ENCODE measurements at places on chromosomes 5 and 9.

GRCh38 chr5:122743261-122743660 is 31.6 kb upstream of the SNX2 start:
- no peak for DNase-seq

DNA sequence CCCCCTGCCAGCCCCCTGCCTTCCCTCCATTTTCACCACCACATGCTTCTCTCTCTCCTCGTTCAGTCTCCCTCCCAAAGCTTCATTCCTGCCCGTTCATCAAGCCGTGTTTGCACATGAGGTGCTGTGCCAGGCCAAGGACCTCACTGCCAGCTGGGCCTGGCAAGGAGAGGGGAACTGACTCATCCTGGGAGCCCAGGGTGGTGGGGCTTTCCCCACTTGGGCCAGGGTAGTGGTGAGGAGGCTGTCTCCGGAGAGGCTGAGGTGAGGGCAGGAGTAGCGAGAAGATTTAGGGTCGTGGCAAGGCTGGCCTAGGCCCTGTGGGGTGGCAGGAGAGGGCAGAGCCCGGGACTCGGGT is 30.4 kb upstream of the NOTCH1 start:
- no peak for DNase-seq

GRCh38 chr9:2622461-2623287 is 1.1 kb downstream of the VLDLR start:
- no peak for DNase-seq

DNA sequence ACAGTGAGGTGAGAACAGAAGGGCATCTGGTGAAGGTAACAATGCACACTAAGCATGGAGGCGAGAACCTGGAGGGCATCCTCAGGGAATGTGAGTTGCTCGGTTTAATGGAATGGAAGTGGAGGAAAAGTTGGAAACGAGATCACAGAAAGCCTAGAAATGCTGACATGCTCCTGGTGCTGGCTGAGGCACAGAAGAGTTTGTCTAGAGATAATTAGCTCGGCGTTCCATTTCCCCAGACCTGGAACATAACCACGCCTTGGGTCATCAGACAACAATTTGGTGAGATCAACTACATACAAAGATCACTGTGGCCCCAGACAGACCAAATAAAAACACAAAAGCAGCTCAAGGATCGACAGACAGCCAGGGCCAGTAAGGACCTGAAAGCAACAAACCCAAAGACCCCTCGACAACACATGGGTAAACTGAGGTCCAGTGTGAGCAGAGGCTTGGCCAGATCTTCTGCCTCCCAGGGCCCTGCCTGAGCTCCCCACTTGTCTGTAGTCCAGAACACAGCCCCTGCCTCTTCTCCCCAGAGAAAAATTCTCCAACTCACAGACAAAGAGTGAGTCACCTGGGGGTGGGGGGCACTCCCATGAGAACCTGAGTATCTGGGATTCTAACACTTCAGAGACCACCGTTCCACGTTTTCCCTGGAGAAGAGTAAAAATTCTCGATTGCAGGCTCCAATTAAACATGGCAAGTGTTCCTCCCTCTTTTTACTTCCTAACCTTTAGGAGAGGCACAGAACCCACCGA is 52.5 kb downstream of the SHB start:
- no peak for DNase-seq

DNA sequence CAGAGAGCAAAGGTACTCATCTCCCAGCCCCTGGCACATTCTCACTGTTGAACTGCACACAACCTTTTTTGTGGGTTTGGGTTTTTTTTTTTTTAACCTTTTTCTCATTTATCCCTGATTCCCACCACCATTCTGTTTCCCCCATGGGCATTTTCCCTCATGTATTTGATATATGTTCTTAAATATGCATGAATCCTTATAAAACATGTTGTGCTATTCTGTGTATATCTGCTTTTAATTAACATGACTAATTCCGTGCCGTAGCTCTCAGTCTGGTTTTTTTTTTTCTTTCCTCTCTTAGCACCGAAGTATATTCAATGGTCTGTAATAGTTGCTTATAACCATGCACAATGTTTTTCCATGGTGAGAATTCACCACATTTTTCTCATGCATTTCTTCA is 204.5 kb downstream of the RGS3 start:
- no peak for DNase-seq

DNA sequence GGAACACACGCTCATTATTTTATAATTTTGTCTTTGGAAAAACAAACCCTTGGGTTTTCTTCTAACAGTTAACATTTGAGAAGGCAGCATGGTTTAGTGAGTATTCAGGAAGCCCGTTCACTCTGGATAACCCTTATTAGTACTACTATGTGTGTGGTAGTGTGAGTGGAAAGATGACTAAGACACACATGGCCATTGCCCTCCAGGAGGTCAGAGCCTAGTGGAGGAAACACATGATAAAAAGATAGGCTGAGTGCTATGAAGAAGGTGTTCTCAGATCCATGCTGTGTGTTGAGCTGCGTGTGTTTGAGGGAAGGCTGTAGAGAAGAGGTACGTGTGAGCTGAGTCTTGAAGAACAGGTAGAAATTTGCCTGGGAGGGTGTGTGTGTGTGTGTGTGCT is 8.4 kb downstream of the C5orf47 start:
- DNase-seq: no peak

- DNase-seq: no peak
Measured at GRCh38 chr5:116358911-116359418, 215.7 kb downstream of the SEMA6A start.

DNA sequence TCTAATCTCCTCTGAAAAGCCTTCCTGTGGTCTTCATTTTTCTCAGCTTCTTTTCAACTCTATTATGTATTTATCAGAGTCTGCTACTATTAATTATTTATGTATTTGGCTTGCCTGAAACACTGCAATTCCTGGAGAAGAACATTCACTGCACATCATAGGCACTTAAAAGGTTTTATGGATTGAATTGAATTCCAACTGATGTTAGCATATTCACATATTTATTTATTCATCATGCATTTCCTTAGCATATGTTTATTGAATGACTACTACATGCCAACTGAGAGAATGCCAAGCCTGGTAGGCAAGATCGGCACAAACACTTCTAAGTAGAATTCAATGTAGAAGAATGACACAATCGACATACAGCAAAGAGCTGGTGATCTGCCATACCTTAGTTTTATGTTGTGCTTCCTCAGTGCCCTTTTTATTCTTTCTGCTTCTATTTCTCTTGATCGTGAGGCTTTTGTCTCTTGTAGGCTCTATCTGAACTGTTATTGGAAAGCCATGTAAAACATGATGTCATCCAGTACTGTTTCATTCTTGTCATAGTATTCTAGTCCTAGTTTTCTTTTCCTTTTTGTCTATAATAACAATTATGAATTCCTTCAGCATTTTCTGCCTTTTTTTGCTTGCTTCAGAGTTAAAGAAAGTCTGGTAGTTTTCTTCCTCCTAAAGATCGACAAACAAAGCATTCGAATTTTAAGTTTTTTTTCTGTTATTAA is 454.2 kb downstream of the TLE4 start:
- DNase-seq: no peak

- no peak for DNase-seq
Measured at GRCh38 chr5:78633700-78634099, 14.9 kb downstream of the LHFPL2 start.

DNA sequence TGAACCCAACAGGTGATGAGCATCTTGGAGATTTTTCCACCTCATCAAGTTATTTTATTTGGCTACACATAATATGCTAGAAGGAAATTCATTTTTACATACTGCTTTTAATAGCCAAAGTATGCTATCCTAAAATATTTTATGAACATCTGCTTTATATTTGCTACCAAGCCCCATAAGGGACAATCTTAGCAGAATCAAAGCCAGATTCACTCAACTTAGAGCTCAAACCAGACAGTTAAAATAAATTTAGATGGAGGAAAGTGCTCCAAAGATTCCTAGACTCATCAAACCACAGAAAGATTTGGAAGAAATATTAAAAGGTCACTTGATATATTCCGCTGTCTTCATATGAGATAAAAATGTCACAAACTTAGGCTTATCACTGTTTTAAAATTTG is 637.1 kb upstream of the CCNG1 start:
- DNase-seq: no peak

GRCh38 chr5:176561259-176561658 is 12.1 kb downstream of the CDHR2 start:
- DNase-seq: no peak

DNA sequence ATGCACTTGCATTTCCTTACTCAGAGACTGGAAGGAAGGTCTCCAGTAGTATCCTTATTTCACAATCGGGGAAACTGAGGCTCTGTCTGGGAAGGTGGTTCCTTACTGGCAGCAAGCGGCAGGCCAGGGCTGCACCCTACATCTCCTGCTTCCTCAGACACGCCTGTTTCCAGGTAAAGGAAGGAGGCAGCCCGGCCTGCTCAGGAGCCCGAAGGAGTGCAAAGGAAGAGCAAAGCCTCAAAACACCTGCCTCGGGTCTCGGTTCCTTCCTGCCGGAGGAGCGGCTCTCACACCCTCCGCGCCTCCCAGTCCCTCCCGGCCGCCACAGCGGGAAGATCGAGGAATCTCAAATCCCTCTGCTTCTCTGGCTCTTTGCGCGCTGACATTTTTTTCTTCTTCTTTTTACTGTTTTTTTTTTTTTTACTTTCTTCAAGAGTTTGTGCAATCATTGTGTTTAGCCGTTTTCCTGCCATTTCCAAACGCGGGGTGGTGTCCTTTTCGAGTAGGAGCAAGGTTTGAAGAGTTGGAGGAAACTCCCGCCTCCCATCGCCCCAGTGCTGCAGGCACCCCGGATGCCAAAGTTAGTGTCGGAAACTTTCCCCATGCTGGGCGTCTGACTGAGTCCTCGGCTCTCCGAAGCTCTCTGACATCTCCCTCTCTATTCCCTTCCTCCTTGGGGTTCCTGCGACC is 1.0 kb downstream of the GGTA1 start:
- peak; percentile 10 for DNase-seq

DNA sequence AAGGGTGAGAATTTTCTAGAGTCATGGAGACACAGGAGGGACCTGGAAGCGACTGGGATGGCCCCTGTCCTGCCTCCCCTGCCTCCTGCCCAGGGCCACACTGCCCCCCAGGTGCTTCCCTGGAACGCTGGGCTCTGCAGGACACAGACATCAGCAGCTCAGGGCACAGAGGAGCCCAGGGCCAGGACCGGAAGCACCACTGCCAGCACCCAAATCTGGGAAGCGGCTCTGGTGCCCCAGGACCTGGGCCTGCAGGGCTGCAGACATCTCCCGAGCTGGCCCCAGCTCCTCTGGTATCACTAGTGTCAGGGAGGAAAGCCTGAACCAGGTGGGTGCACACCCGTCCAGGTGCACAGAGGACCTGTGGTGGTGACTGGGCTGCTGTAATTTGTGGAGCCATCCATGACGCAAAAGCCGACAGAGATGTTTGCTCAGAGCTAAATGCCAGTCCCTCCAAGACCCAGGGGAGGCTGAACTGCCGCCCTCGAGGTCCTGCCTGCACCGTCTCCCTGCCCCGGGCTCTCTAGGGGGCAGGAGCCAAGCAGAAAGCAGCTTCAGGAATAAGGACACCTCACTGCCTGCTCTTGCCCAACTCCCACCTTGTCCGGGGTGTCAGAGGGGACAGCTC is 46.0 kb upstream of the SIMC1 start:
- DNase-seq: peak; percentile 51

- DNase-seq: no peak
Measured at GRCh38 chr9:103707181-103707580, 386.9 kb upstream of the SMC2 start.

- no peak for DNase-seq
Measured at GRCh38 chr9:84708400-84708799, 38.9 kb downstream of the NTRK2 start.

Data from activated naive CD4-positive, alpha-beta T cell treated with anti-CD3 and anti-CD28 coated beads, Interleukin-2, amount 50 U/mL, for 72 hours (primary cell).